ENCODE measurements at places on chromosomes 1 and 21.
A peak's percentile ranks its signal among the peaks of the same experiment; 100 is the strongest.

- no peak for DNase-seq
Observed at GRCh38 chr1:174266476-174266875, 107.2 kb downstream of the RABGAP1L start.

GRCh38 chr1:11099310-11100148 lies at the start of gene EXOSC10:
TSS of gene EXOSC10 (minus strand) at chr1:11099869. CDS start at chr1:11099831, 38 bp downstream.
- peak; percentile 95 for DNase-seq

DNA sequence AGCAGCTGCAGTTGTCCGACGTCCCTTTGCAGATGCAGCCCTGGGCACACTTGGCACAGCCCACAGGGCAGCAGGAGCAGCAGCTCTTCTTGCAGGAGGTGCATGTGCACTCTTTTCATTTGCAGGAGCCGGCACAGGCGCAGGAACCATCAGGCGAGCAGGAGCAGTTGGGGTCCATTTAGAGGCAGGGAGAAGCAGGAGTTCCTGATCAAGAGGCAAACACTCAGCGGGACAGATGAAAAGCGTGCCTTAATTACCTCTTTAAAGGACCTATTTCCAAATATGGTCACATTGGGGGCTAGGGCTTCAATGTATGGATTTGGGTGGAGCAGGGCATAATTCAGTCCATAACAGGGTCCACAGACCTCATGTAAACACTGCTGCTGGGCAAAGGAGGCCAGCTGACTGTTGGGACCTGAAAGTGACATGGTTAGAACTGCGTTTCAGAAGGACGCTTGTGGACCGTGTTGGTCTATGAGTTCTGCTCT lies 4.3 kb upstream of the CPLANE2 start:
- DNase-seq: no peak

DNA sequence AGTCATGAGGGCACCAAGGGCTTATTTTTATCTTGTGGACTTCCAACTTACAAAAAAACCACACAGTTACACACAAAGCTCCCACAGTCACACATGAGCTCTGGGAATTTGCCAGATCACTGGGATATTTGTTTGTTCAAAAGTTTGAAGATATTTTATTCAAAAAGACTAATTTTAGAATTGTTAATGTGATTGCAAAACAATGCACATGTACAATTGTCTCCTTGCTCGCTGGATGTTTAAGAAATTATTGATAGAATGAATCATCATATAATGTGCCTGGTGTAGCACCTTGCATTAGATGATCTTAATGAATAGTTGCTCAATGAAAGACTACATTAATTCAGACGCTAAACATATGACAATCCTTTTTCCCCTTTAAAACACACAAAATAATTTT lies 570.3 kb downstream of the LMO4 start:
- no peak for DNase-seq

- peak; percentile 59 for DNase-seq
Observed at GRCh38 chr1:203682473-203683383, 56.1 kb downstream of the ATP2B4 start.

DNA sequence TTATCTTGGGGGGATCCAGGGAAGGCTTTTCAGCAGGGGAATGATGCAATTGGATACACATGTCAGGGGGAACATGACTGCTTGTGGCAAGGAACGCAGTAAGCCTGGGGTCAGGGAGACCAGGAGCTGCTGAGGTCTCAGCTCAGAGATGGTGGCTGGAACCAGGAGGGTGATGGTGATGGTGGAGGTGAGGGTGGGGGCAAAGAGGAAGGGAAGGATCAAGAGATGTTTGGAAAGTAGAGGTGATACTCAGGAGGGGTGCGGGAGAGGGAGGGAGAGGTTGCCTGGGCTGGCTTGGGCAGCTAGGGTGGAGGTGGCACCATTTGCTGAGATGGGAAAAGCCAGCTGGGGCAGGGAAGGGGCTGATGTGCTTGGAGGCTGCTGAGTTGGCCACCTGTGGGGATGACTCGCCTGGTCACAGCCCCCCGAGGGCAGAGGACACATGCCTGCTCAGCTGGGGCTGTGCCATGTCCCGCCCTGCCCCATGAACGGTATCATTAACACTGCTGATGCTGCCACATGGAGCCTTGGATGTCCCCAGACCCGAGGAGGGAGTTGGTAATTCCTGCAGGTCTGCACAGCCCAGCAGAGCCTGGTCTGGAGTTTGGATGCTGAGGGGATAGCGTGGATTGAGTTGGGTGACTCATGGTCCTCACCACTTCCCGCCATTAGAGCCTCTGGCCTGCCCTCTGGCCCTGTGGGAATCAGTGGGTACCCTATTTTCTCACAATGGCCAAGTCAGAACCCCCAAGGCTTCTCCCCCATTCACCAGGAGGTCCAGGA lies 6.3 kb upstream of the PADI1 start:
- no peak for DNase-seq

- no peak for DNase-seq
Observed at GRCh38 chr1:33464552-33464951, 7.9 kb upstream of the ZSCAN20 start.

DNA sequence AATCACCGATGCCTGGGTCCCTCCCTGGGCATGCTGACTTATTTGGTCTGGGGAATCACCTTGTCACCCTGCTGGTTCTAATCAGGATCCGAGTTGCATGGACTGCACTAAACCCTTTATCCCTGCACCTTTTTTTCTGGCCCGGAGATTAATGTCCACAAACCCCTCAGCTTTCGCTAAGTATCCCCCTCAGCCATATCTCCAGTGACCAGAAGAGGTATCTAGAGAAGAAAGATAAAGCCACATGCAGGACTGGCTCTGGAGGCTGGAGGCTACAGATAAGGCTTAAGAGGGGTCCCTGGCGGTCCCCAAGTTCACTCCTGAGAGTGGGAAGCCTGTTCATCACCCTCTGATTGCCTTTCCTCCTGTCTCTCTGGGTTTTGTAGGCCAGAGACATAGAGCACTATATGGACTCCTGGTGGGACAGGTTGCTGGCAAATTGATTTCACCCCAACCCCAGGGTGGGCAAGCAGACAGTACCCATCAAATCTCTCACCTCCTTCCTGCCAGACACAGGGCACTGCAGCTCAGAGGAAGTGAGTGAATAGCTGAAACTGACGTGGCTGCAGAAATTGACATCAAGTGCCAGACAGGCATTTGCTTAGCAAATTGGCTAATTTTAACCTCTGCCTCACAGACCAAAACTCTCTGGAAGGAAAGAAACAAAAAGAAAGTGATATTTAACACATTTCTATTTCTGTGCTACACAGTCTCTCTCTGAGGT lies 38.8 kb downstream of the HMGB4 start:
- no peak for DNase-seq

GRCh38 chr1:215290018-215290417 lies 207.5 kb downstream of the KCNK2 start:
- DNase-seq: no peak

DNA sequence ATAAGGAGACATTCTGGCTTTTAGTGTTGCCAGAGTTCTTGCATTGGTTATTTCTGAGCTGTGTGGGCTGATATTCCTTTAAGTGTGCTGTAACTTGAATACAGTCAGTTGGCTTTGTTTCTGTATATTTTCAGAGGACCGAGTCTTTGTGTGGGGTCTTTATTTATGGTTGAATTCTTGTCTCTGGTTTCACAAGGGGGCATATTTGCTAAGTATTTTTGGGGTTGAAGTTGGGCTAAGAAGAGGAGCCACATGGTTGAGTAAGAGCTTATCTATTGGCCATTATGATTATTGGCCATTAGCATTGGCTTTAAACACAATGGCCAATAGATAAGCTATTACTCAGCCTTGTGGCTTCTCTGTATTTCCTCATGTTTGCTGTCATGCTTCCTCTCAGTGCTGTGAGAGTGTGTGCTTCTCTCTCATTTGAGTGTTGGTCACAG lies 26.3 kb upstream of the PTGFR start:
- no peak for DNase-seq

GRCh38 chr21:43338951-43339350 lies 88.0 kb downstream of the SIK1 start:
- no peak for DNase-seq

- no peak for DNase-seq
Observed at GRCh38 chr1:33988161-33988560, 124.3 kb downstream of the HMGB4 start.

- no peak for DNase-seq
Observed at GRCh38 chr1:65225179-65225578, 77.2 kb downstream of the AK4 start.

- no peak for DNase-seq
Observed at GRCh38 chr1:11617314-11617713, 36.9 kb downstream of the FBXO2 start.

DNA sequence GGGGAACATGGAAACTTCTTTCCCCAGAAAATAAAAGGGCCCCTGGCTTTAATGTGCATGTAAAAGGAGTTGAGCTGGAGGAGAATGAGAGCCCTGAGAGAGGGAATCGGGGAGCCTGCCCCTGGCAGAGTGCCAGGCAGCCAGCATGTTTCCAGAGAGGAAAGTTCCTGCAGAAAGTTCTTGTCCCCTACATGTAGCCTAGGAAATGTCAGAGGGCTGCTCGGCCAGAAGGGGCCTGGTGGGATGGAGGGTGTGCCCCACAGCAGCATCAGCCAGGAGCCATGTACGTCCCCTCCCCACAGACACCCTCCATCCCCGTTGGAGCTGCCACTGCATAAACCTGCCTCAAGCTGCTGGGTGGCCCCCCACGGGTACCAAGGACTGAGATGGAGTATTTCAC lies 5.4 kb upstream of the PRELP start:
- no peak for DNase-seq

DNA sequence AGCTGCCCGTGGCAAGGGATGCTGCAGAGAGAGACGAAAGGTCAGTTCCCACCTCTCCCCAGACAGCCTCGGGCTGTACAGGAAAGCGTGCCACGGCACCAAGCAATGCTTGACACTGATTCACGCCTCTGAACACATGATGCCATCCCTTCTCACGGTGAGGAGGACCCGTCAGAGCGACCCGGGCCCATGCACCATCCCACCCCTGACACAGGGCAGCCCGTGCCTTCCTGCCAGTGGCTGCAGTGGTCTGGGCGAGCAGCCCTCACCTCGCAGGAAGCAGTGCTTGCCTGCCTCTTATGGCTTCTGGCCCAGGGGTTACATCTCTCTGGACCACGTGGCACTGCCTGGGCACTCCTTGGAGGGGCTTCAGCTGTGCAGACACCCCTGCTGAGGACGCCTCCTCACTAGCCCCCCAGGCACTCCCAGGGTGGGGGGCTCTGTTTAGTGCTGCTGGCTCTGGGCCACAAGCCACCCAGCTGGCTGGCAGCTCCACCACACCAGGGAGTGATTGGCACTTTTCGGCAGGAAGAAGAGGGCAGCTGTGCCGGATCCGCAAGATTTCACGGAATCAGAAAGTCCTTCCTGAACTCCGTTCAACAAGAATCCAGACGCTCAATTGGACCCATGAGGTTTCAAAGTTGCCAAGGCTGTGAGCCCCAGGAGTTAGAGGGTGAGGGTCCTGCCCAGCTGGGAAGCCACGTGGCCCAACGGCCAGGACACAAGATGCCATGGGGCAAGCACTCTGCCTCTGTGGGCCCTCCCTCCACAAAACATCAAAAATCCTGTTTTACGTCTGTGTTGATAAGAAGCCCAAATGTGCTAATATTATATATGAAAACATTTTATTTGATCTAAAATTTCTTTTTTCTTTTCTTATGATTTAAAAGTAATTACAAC lies 34.8 kb upstream of the SLC19A1 start:
- no peak for DNase-seq

GRCh38 chr1:89396902-89397301 lies 33.0 kb downstream of the GBP6 start:
- DNase-seq: no peak

DNA sequence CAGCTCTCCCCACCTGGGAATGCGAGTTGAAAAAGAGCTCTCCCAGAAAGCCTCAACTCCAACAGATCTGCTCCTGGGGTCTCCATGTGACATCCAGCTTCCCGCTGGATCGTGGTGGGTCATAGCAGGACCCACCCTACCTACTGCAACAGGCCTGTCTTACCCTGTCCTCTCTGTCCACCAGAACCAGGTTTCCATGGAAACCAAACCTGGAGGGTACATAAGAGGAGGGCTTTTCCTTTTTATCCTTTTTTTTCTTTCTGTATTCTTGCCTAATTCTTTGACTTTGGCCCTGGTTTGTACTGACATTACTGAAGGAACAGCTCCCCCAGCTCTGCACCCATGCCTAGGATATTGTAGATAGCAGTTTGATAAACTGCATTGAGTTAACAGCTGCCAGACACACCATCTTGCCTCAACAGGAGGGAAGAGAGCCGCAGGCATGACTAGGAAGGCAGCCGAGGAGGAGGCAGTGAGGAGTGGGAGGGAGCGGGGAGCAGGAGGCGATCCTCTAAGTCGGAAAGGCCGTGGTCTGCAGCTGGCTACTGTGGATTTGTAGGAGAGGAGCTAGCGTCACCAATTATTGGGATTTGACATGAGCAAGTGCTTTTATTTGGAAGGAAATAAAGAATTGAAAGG lies 9.7 kb upstream of the FMOD start:
- no peak for DNase-seq

GRCh38 chr1:11730429-11730891 lies 5.5 kb upstream of the AGTRAP start:
- no peak for DNase-seq

GRCh38 chr1:192545896-192546521 lies 29.6 kb upstream of the RGS1 start:
- no peak for DNase-seq

DNA sequence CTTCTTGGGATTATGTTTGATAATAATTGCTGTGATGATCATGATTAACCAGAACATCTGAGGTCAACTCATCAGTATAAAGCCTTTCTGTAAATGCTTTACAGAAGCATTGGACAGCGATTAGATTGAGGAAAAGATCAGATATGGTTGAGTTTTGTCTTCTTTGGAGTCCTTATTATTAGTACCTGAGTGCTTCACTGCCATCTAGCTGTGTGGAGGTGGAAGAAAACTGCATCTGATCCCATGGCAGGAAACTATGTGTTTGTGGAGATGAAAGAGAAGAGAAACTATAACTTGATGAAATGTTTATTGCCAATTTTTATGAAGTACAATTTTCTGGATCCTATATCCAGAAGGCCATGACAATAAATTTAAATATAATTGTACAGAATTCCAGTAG lies 11.4 kb downstream of the FLG2 start:
- DNase-seq: no peak

GRCh38 chr1:173364827-173365226 lies 112.3 kb upstream of the PRDX6 start:
- no peak for DNase-seq

GRCh38 chr21:26752849-26753248 lies 92.4 kb downstream of the ADAMTS1 start:
- DNase-seq: no peak

DNA sequence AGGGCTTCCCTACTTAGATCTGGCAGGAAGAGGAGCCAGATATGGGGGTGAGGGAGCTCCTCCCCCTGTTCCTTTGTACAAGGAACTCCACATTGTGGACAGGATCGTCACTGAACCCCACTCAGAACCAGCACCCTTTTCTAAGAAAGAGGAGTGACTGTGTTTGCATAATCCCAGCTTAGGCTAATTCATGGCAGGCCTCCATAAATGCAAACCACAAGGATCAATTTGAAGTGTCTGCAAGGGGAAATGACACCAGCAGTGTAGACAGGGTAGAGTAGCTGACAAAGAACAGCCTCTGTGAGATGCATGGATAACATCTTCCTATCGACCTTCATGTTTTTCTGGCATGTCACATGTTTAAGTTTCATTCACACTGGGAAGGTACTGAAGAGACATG lies 11.7 kb downstream of the MX1 start:
- DNase-seq: no peak
